ENCODE measurements at places on chromosomes 2 and 18. TPM values are rescaled to one million over a fixed set of nuclear protein-coding genes. Genes with fewer than 3 reads are reported as not detected.

DNA sequence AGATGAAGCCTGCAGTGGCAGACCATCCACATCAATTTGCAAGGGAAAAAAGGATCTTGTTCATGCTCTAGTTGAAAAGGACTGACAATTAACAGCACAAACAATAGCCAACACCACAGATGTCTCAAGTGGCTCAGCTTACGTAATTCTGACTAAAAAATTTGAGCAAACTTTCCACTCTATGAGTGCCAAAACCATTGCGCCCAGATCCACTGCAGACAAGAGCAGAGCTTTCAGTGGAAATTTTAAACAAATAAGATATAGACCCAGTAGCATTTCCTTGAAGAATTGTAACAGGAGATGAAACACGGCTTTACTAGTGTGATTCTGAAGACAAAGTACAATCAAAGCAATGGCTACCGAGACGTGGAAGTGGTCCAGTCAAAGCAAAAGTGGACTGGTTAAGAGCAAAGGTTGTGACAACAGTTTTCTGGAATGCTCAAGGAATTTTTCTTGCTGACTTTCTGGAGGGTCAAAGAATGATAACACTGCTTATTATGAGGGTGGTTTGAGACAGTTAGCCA is 12.0 kb upstream of the ZNF396 start:
- H3K27me3 ChIP-seq, result peaks cover 32% of the 10 kb centered on the region
- no peak overlapping the region for H3K4me3 ChIP-seq
- peaks cover 6% of the 10 kb centered on the region for H3K4me1 ChIP-seq
- DNase-seq, result no peak
- no peaks in the 10 kb centered on the region for H3K36me3 ChIP-seq

The FER1L5 gene
- not detected for total RNA-seq

DNA sequence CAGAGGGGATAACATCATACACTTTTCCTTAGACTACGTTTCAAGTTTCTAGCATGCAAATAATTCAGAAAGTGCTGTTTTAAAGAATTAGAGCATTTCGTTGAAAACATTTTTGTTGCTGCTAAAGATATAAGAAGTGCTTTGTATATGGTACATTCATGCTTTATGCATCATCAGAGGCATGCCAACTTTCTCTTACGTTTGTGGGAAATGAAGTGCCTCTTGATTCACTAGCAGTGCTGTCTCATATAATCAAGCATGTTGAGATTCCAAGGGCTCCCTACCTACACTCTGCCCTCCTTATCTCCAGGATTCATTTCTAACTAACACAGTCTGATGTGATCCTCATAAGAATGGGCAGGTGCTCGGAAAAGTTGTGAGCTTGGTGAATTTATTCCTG is 748.6 kb upstream of the DDX18 start:
- no peaks in the 10 kb centered on the region for H3K36me3 ChIP-seq
- H3K27me3 ChIP-seq, result no peaks in the 10 kb centered on the region
- H3K27ac ChIP-seq, result no peak overlapping the region
- DNase-seq, result no peak

DNA sequence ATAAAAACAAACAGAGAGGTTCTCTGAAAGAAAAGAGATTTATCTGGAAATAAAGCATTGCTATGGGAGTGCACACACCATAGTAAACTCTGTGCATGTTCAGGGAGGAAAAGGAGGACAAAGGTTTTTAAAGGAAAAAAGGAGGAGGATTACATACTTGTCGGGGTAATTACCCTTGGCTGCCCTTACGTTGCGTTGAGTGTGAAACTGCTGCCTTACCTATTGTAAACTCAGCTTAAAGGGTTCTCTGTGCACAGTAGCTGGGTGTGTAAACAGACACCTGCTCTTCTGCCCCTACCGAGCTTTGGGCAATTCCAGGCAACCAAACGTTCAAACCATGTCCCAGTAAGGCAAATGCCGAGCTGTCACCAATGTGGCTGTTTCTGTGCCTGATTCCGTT is 29.6 kb upstream of the PXDN start:
- no peaks in the 10 kb centered on the region for H3K36me3 ChIP-seq
- no peak overlapping the region for H3K4me3 ChIP-seq
- no peak overlapping the region for H3K27ac ChIP-seq
- H3K27me3 ChIP-seq, result no peaks in the 10 kb centered on the region
- H3K4me1 ChIP-seq, result no peaks in the 10 kb centered on the region

DNA sequence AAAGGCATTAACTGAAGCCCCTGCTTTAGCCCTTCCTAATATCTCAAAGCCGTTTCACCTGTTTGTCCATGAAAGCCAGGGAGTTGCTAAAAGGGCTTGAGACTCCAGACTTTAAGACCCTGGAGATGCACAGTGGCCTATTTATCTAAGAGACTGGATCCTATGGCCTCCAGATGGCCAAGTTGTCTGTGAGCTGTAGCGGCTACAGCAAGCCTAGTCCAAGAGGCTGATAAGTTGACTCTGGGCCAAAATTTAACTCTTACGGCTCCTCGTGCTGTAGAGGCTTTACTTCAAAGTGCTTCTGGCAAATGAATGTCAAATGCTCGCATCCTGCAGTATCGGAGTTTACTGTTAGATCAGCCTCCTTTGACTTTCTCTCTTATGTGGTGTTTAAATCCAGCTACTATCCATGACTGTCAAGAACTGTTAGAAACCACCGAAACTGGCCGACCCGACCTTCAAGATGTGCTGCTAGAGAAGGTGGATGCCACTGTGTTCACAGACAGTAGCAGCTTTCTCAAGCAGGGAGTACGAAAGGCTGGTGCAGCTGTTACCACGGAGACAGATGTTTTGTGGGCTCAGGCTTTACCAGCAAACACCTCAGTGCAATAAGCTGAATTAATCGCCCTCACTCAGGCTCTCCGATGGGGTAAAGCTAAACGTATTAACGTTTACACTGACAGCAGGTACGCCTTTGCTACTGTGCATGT is 336.7 kb upstream of the CNTNAP5 start:
- no peaks in the 10 kb centered on the region for H3K4me1 ChIP-seq
- H3K36me3 ChIP-seq, result no peaks in the 10 kb centered on the region
- H3K27ac ChIP-seq, result no peak overlapping the region
- H3K27me3 ChIP-seq, result no peaks in the 10 kb centered on the region
- DNase-seq, result no peak

The OXER1 gene
- total RNA-seq, result not detected

The L3MBTL4 gene
- total RNA-seq, result 0.27 TPM

DNA sequence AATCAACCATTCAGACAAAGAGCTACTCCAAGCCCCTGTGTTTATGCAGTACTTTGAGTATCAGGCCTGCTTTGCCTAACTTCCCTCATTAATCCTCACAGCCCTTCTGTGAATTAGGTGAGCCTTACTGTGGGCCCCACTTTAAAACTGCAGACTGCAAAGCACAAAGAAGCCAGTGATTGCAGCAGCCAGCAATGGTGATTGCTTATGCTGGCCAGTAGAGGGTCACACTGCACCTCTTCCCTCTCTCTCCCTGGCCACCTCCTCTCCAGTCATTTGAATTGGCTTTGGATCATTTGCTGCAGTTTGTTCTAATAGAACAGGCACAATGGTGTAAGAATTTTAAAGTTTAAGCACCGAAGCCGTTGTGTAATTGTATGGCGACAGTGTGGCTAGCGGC is 229.9 kb downstream of the AGPS start:
- no peaks in the 10 kb centered on the region for H3K36me3 ChIP-seq
- H3K27ac ChIP-seq, result no peak overlapping the region
- no peak for DNase-seq
- H3K27me3 ChIP-seq, result peaks cover 6% of the 10 kb centered on the region
- no peak overlapping the region for H3K4me3 ChIP-seq

GRCh38 chr2:144015655-144016245 is 504.2 kb downstream of the ZEB2 start:
- no peak overlapping the region for H3K27ac ChIP-seq
- no peaks in the 10 kb centered on the region for H3K4me1 ChIP-seq
- no peak overlapping the region for H3K4me3 ChIP-seq
- DNase-seq, result no peak
- H3K27me3 ChIP-seq, result no peaks in the 10 kb centered on the region

DNA sequence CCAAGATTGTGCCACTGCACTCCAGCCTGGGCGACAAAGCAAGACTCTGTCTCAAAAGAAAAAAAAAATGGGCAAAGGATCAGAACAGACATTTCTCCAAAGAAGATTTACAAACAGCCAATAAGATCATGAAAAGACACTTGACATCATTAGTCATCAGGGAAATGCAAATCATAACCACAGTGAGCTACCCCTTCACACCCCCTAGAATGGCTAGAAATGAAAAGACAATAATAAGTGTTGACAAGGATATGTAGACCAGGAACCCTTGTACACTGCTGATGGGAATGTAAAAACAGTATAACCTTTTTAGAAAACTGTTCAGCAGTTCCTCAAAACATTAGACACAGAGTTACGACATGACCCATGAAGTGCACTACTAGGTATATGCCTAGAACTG is 18.4 kb upstream of the MTERF4 start:
- no peak overlapping the region for H3K27ac ChIP-seq
- H3K4me3 ChIP-seq, result no peak overlapping the region
- peaks cover 3% of the 10 kb centered on the region for H3K4me1 ChIP-seq
- H3K36me3 ChIP-seq, result peaks cover 36% of the 10 kb centered on the region
- no peaks in the 10 kb centered on the region for H3K27me3 ChIP-seq

DNA sequence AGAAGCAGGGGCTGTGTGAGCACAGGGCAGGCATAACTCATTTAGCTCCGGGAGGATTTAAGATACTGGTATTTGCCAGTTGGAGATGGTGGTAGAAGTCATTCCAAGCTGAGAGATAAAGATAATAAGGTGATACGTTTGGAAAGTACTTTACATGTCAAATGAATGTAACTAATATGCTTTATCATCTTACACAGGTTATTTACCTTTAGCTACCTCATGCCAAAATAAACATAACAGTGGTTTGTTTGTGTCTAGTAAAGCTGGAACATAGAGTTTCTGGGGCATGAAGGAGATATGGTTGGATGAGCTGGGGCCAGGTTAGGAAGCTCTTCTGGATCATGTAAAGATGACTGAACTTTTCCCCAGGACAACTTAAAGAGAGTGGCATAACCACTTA is 126.9 kb upstream of the PIK3C3 start:
- H3K4me1 ChIP-seq, result no peaks in the 10 kb centered on the region
- no peaks in the 10 kb centered on the region for H3K27me3 ChIP-seq
- H3K36me3 ChIP-seq, result no peaks in the 10 kb centered on the region

The LAMA1 gene
- not detected for total RNA-seq

GRCh38 chr2:71747559-71747958 is 294.2 kb downstream of the DYSF start:
- DNase-seq, result no peak
- peaks cover 3% of the 10 kb centered on the region for H3K27me3 ChIP-seq
- no peak overlapping the region for H3K27ac ChIP-seq
- H3K4me3 ChIP-seq, result no peak overlapping the region
- no peaks in the 10 kb centered on the region for H3K4me1 ChIP-seq

The HOXD13 gene
- total RNA-seq, result not detected

DNA sequence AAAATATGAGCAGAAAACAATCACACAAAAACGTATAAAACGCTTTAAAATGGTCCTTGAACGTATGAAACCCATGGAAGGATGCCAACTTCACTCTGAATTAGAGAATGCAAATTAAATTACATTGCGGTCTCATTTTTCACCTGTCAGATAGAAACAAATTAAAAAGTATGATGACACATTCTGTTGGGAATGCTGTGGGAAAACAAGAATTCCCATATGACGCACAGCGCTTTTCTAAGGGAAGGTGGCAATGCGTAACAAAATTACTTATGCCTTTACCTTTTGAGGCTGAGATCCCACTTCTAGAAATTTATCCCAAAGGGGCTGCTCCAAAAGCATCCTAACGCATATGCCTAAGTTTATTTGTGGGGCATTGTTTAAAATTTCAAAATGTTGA is 3.8 kb upstream of the RPS7 start:
- peak overlapping the region; percentile 1 for H3K27ac ChIP-seq
- H3K4me1 ChIP-seq, result peaks cover 19% of the 10 kb centered on the region
- H3K4me3 ChIP-seq, result no peak overlapping the region
- no peaks in the 10 kb centered on the region for H3K27me3 ChIP-seq
- peaks cover 9% of the 10 kb centered on the region for H3K36me3 ChIP-seq

DNA sequence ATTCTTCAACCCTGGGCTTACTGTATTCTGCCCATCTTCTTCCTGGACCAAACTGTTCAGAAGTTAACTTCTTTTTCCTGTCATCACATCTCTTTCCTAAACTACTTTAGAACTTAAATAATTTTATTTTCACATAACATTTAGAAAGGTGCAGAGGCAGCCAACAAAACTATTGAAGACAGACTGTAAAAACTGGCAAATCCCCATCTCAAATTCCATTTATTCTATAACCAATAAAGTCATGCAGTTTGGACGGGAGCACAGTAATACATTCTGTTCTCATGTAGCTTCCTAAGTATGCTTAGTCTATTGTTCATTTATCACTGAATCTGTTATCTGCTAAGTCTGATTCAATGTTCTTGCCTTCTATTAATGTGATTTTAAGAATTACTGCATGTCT is 99.1 kb downstream of the SMAD2 start:
- DNase-seq, result no peak
- peaks cover 38% of the 10 kb centered on the region for H3K36me3 ChIP-seq
- H3K27ac ChIP-seq, result no peak overlapping the region
- no peaks in the 10 kb centered on the region for H3K27me3 ChIP-seq
- H3K4me3 ChIP-seq, result no peak overlapping the region
- H3K4me1 ChIP-seq, result peaks cover 2% of the 10 kb centered on the region

- no peaks in the 10 kb centered on the region for H3K4me1 ChIP-seq
- no peak for DNase-seq
- H3K27me3 ChIP-seq, result no peaks in the 10 kb centered on the region
Observed at GRCh38 chr2:226855787-226856186, 19.9 kb downstream of the RHBDD1 start.

GRCh38 chr2:21438949-21439348 is 315.2 kb downstream of the TDRD15 start:
- no peaks in the 10 kb centered on the region for H3K36me3 ChIP-seq
- no peaks in the 10 kb centered on the region for H3K4me1 ChIP-seq
- DNase-seq, result no peak
- H3K4me3 ChIP-seq, result no peak overlapping the region
- H3K27me3 ChIP-seq, result no peaks in the 10 kb centered on the region

The STARD6 gene
- total RNA-seq, result not detected

GRCh38 chr2:71720283-71720560 is 266.9 kb downstream of the DYSF start:
- no peak overlapping the region for H3K27ac ChIP-seq
- no peaks in the 10 kb centered on the region for H3K36me3 ChIP-seq
- no peak overlapping the region for H3K4me3 ChIP-seq
- no peaks in the 10 kb centered on the region for H3K27me3 ChIP-seq
- no peak for DNase-seq
- H3K4me1 ChIP-seq, result no peaks in the 10 kb centered on the region

GRCh38 chr2:97267411-97268074 is 154.6 kb downstream of the ANKRD36 start:
- peaks cover 12% of the 10 kb centered on the region for H3K36me3 ChIP-seq
- H3K4me1 ChIP-seq, result no peaks in the 10 kb centered on the region
- peak; percentile 7 for DNase-seq
- H3K27ac ChIP-seq, result peak overlapping the region; percentile 41
- H3K27me3 ChIP-seq, result no peaks in the 10 kb centered on the region

Data from activated CD4-positive, alpha-beta T cell treated with anti-CD3 and anti-CD28 coated beads, Interleukin-2, amount 10 ng/mL, durations not matched to agents 7 days and 5 days (primary cell).